ENCODE measurements at places on chromosomes 5 and 9.

DNA sequence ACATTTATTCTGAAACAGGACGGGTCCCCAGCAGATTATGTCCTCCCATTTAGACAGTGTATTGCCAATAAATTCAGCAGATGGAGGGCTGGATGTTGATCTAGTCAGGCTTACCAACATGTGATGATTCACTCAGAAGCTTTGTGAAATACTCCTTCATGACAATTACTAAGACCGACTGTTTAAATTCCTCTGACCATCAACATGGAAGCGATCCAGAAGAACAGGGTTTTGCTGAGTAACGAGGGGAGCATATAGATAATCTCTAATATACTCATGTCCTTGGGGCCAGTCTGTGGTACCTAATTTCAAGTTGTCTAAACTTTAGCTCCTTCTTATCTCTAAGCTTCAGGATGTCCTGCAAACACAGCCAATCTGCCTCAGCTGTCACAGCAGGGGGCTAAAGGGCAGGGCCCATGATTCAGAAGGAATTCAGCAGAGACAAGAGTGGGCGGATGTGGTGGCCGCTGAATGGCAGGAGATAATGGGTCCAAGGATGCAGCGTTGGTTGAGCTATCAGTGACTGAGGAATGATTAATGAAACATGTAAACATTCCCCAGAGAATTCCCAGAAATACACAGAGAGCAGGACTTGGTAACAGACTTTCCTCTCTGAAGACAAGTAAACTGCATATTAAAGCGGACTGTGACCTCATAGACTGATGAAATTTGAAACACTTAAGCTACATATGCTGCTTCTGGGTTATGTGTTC, 109.4 kb downstream of the ANKRD55 start:
- DNase-seq, result no peak

- DNase-seq, result no peak
Measured at GRCh38 chr5:168327994-168328393, 36.5 kb downstream of the WWC1 start.

DNA sequence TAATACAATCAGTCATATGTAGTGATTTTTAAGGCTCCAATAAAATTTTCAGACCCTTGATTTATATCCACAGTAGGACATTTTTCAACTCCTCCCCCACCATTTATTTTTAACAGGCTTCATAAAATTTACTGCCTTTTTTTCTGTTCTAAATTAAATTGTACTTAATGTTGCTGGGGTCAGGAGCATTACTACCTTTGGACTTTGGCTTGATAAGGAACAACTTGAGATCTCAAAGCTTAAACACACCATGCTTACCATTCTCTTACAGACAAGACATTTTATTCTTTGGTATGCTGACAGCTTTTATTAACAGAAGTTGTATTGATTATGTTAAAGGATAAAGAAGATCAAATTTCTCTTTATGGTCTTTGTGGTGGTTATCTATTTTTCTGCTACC, 30.5 kb downstream of the TRPM3 start:
- DNase-seq, result no peak

DNA sequence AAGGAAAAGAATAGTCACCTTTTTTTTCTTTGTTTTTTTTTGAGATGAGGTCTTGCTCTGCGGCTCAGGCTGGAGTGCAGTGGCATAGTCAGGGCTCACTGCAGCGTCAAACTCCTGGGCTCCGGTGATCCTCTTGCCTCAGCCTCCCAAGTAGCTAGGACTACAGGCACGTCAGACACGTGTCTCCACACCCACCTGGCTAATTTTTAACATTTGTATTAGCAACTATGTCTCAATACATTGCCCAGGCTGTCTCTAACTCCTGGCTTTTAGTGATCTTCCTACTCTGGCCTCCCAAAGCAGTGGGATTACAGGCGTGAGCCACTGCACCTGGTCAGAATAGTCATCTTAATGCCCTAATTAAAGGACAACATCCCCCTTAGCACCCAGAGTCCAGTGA, 54.4 kb upstream of the CTSL start:
- DNase-seq, result no peak

DNA sequence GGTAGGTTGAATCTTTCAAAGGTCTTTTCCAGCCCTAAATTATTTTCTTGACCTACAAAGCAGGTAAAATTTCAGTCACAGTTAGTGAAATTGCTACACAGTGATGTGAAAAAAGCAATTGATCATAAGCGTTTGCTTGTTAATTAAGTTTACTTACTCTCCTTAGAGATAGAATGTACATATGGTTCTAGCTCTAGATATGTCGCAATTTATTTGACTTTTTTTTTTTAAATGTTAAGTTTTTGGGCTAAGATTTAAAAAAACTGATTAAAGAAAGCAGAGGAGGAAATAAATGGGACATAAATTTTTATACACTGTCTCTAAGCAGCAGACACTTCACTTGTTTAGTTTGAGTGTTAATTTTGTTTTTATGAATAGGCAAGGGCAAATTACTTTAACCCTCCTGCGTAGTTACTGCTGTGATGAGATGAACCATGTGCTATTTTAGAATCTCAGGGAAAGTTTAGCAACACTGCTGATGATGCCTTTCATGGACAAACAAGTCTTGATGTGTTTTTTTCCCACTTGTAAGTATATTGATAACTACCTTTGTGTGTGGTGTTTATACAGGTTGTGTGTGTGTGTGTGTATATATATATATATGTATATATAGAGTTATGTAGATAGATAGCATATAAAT, 38.3 kb upstream of the FAM120AOS start:
- DNase-seq, result no peak

DNA sequence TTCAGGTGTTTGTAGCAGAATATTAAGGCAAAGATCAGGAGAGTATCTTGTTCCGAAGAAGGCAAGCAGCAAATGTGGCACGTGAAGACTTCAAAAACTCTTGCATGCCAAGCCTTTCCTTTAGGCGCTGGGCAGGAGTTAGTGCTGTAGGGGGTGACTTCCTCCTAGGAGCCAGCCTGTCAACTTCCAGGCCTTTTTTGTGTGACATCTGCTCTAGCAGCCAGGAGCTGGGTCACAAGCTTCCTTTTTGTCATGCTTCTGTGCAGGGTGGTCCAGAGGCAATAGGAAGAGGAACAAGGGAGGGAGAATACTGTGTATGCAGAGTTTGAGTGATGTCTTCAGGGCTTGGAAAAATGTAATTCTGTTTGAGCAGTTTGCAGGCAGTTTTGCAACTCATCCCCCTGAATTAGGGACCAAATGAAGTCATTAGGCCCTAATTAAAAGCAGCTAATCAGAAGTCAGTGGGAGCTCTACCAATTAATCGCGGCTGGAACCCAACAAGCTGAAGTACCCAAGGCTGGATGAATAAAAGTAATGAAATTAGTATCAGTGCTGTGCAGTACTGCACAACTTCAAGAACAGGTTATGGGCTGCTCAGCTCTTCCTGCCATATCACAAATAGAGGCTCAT, 53.5 kb downstream of the TLR4 start:
- no peak for DNase-seq

GRCh38 chr9:93010056-93010455, 48.4 kb upstream of the SUSD3 start:
- DNase-seq, result no peak

DNA sequence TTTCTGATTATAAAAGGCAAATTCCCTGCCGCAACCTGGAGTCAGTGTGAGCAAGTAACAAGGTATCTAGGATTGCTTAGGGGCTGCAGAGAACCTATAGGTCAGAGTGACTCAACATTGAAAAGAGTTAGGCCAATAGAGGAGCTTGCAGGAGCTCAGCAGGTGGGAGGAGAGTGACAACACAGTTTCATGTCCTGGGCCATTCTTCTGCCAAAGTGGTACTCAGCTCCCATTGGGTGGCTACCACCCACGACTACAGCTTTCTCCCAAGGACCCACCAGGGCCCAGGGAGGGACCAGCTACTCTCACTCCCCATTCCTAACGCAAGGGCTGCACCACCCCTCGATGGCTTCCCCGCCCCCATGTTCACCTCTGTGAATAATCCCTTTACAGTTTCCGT, 86.7 kb upstream of the SPATA31C2 start:
- DNase-seq, result no peak

- no peak for DNase-seq
Measured at GRCh38 chr5:117953272-117953671, 1035.1 kb downstream of the DTWD2 start.

DNA sequence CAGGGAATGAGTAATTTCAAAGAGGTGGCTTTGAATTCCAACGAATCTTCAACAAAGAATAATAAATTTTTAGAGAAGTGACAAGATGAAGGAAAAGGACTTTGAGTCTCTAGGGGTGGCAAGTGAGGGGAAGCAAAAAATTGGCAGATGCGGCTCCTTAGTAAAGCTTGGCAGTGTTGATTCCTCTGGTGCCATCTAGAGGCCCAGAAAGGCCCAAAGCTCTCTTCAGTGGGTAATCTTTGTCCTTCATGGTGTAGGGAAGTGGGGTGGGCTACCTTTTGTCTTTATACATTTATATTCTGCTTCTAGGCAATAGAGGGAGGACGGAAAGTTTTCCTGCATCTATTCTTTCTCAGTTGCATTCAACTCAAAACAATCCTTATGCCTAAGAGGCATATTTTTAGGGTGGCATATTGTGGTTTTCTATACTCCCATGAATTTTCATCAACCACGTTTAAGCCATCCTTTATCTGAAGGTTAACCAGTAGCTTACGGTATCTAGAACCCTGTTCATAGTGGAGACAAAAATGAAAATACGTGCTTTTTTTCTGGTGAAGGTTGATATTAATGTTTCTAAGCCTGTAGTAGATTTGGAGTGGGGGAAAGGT, 17.5 kb upstream of the ROPN1L start:
- no peak for DNase-seq

GRCh38 chr9:70410368-70410767, 4.1 kb downstream of the KLF9 start:
- no peak for DNase-seq

DNA sequence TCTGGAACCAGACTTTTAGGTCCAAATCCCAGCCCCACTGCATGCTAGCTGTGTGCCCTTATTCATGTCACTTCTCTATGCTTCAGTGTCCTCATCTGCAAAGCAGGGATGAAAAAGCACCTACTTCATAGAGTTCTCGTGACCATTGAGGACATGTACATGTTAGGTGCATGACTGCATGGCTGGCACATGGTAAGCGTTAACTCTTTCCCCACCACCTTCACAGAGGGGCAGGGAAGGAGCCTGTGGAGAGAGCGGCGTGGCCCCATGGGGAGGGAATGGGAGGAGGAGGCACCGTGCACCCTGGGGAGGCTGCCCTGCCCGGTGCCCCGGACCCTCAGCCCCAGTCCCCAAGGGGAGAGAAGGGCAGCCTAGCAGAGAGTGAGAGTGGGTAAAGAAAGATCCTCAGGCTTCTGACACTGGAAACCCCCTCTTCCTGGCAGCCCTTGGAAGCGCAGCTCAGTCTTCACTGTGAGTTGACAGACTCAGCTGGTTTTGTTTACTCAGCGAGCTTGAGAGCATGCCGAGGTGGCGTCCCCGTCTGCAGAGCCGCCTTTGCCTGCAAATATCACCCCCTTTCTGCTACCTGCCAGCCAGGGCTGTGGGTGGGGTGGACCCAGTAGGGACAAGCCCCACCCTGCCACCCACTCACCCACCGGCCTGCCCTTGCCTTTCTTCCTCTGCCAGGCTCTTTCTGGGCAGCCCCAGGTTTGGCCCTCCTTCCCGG, 10.6 kb upstream of the ANGPTL2 start:
- DNase-seq, result no peak

GRCh38 chr5:54135042-54135441, 175.3 kb downstream of the ARL15 start:
- no peak for DNase-seq

DNA sequence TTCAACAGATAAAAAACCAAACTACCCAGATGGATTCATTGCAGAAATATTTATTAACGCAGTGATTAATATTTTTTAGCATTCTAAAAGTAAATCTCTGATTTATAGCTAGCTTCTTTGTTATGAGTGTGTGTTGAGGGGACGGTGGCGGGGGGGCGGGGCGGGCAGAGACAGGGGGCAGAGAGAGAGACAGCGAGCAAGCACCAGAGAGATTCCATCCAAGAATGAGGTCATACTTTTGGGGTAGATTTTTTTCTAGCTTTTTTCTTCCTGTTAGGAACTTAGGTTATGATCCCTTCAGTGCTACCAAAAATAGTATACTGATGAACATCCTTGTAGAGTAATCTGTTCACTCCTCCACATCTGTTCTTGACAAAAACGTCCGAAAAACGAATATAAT, 500 bp upstream of the ZNF883 start:
- no peak for DNase-seq

DNA sequence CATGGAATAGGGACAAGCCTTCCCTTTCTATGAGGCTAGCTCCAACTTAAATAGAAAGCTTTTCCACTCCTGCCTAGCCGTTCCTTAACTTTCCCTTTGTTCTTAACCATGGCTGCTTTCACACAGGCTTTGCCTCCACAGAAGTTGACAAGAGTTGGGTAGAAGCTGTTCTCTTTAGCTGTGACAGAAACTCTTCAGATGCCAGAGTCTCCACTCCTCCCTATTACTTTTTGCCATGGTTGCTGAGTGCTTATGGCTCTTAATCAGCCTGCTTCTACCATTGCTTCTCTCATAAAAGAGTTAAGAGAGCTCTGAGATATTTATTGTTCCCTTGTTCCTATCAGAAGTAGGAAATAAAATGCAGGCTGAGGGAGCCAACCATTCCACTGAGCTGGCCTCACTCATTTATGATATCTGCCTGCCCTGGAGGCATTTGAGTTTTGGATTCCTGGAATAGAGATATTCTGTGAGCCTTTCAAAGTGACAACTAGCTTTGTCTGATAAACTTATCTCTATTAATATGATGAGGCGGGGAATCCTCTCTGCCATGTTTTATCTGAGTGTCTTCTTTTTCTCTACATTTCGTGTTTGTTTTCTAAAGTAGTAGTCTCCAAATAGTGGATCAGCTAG, 162.6 kb downstream of the DMAC1 start:
- DNase-seq, result no peak

DNA sequence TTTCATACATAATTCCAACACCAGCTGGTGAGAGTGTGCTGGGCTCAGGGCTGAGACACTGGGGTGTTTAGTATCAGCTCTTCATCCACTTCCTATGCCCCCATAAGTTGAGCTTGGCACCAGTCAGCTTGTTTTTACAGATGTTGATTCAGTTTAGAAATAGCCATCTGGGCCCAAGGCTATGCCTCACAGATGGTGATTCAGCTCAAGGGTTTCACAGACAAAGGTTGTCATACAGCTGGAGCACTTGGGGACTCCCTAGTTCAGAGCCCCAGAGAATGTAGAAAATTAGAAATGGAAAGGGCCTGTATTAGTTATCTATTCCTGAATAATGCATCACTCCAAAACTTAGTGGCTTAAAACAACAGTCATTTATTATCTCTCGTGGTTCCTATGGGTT, 10.3 kb upstream of the CRHBP start:
- no peak for DNase-seq

GRCh38 chr5:37043693-37044092, 167.1 kb downstream of the NIPBL start:
- DNase-seq, result no peak

GRCh38 chr5:178461004-178461730, 129.0 kb downstream of the COL23A1 start:
- peak; percentile 22 for DNase-seq

- no peak for DNase-seq
Measured at GRCh38 chr5:63962279-63962678, at the start of gene HTR1A. Gene HTR1A, minus strand, starts transcription at chr5:63962445. Its CDS starts 726 bp downstream, at chr5:63961719.

- no peak for DNase-seq
Measured at GRCh38 chr9:105313238-105313637, 68.8 kb downstream of the SLC44A1 start.
